CD4-positive, alpha-beta T cell treated with Interleukin-2 at 100 ng/mL for 4 hours (primary cell): ENCODE measurements at places on chromosomes 3 and 15.

DNA sequence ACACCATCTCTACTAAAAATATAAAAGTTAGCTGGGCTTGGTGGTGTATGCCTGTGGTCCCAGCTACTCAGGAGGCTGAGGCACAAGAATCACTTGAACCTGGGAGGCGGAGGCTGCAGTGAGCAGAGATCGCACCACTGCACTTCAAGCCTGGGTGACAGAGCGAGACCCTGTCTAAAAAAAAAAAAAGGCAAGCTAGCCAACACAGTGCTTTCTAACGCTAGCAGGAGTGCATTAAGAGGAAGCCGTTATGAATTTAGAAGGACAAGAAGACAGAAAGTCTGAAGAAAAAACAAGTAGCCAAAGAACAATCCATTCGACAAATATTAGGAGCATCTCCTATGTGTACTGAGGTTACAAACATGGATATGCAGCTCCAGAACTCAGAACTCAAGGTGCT, 28.6 kb downstream of the BHLHE40 start:
- no peak for DNase-seq

- DNase-seq = no peak
These were observed 59.4 kb upstream of the TRIM71 start for GRCh38 chr3:32758375-32758753.

- no peak for DNase-seq
These were observed 2.9 kb downstream of the CACNA2D3 start for GRCh38 chr3:54125300-54125699.

DNA sequence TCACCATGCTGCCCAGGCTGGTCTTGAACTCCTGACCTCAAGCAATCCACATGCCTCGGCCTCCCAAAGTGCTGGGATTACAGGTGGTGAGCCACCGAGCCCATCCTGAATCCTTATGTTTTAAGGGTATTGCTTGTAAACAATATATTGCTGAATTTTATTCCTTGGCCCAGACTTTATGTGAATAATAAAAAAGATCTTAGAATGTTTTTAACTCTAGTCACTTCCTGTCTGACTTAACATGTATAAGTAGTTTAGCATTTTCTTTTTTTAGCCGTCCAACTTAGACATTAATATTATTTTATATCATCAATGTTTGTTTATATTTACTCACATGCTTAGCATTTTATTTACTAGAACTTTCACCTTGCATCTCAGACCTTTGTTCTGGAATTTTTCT, 9.2 kb upstream of the EIF2B5 start:
- DNase-seq = no peak

DNA sequence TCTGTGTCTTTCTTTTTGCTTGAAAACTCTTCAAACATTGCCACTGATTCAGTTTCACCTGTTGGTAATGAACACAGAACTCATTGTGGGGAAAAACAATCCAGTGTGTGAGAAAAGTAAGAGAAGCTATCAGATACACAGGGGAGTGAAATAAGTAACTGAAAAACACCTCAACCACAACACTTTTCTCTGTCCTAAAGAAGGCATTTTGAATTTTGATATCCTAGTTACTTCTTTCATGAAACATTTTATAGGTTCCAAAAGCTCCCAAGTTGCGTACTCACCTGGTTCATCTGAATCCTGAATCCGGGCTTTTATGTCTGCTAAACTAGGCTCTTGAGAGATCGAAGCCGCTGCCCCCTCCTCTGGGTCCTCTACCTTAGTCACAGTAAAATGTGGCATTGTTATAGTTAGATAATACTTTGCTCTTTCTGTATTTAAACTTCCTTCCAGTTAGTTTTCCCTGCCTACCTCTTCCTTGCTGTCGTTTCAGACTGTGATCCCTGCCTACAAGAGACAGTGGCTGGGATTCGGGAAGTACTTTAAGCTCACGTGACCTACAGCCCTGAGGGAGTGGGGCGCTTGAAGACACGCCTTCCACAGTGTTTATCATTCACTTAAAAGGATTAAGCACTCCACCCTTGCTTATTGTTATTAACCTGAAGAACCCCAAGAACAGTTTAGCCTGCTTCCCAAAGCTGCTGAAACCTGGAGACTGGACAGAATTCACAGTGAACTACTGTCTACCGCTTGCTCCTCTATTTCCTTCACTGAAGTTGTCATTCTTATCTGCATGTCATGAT, 19.1 kb downstream of the SLC12A6 start:
- peak; percentile 35 for DNase-seq

DNA sequence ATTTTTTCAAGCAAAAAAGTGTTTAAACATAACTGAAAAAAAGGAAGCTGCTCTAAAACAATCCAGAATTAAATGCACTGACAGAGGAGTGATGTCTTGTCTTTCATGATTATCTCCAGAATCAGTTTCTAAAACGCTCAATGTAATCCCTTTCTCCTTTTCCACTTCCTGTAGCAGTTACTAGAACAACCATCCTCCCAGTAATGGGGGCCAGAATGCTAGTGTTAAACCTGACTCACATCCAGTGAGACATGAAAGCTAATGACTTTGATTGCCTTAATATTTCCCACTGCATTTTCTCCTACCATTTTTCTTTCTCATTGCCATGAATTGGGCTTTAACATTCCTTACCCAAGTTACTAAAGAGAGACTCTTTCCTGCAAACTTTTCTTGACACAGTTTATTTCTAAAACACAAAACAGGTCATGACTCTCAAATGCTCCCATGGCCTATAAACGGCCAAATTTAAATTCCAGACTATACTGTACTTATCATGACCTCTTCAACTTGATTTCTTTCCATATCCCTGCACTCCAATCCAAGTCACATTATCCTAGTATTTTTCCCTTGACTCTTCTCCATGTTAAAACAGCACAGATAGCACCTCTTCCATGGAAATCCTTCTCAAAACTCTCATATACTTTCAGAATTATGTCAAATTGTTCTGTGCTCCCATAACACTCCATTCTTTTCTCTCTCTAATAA, 341.4 kb downstream of the NAALADL2 start:
- DNase-seq = no peak

DNA sequence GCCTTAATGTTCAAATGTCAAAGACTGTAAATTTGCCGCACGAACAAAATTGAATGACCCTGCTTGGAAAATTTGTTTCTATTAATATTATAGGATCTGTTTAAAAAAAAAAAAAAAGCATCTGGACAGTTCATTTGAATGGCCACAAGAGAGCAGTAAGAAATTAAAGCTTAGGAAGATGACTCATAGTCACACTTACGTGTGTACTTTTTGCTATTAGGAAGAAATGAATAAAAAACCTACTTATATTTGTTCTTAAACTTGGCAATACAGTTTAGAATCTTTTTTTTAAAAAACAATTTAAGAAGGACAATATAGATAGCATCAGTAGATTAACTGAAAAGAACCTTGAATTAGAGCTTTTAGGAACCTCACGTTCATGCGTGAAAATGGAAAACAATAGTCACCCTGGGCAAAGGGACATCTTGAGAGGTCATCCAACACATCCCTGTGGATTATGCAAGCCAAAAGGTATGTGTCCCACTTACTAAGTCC, 621.8 kb downstream of the MECOM start:
- DNase-seq = no peak

DNA sequence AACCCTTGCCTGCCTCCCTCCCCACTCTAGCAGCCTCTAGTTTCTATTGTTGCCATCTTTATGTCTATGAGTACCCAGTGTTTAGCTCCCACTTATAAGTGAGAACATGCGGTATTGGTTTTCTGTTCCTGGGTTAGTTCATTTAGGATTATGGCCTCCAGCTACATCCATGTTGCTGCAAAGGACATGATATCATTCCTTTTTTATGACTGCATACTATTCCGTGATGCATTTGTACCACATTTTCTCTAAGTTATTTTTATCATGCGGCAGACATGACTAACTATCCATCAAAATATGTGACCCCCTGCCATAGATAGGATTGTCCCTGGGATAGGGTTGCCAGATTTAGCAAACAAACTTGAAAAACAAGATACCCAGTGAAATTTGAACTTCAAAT, 58.4 kb downstream of the NR1D2 start:
- DNase-seq = no peak

DNA sequence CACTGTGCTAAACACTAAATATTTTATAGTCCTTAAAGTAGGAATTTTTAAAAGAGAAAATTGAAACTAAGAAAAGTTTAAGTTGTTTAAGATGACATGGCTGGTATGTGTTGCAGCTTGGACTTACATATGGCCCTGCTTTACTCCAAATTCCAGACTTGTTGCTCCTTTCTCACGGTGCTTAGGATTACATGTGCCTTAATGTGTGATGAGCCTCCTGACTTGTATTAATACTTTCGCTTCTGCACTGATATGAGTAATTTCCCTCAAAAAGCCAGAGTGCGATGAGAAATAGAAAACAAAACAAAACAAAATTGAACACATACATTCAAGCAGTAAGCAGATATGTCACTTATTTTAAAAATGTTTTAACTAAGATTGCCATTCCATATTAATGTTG, 250.2 kb downstream of the VGLL3 start:
- no peak for DNase-seq

GRCh38 chr3:11078826-11079515, 75.3 kb upstream of the HRH1 start:
- DNase-seq = no peak

DNA sequence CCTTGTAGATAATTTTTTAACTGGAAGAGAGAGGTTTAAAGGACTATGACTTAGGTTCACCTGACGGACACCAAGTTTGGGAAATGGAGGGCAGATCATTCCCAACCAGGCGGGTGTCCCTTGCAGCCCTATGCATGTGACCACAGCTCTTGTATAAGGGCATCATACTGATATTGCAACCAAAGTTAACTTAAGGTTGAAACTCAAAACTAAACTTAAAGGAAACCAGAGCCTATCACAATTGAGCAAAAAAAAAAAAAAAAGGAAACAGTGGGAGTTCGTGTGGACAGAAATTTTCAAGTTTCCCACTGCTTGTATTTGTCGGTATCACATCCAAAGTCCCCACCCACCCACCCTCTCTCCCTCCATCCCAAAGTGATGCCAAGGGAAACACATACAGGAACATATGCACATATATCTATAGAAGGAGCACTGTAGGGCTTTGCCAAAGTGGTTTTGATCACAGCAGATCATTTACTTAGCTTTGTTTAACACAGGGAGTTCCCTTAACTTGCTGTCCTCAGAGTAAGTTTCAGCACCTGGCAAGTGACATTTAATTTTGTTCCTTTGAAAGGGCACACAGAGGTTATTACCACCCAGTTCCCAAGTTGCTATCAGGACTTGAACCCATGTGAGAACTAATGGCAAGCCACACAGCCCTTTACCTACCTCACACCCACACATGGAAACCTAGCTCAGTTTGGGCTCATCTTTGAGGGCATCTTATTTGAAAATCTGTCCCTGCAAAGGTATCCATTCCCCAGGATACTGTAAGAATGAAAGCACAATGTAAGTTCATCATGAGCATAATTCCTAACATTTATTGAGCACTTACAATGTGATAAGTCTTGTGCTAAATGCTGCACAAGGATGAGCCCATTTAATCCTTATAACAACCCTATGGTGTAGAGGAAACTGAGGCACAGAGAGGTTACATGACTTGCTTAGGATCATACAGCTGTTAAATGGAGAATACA, 204.5 kb upstream of the CMC1 start:
- no peak for DNase-seq

- DNase-seq = peak; percentile 48
These were observed at the start of gene CAMK1 for GRCh38 chr3:9769426-9770275. CAMK1 (minus strand) TSS chr3:9769947; CDS start chr3:9767749, 2,198 bp downstream.

GRCh38 chr3:31571325-31571724, 38.6 kb downstream of the STT3B start:
- no peak for DNase-seq

GRCh38 chr3:39513791-39514369, 46.4 kb downstream of the MOBP start:
- DNase-seq = no peak
